Heart right ventricle (tissue), 16 donors: ENCODE measurements at places on chromosomes 4 and X. TPM values are rescaled to one million over a fixed set of nuclear protein-coding genes. Genes with fewer than 3 reads are reported as not detected.
A peak's percentile ranks its signal among the peaks of the same experiment; 100 is the strongest.

Gene TMEM31
- total RNA-seq = not detected

Gene NLGN3
- total RNA-seq = 0.59 TPM

Gene TMPRSS11E
- total RNA-seq = not detected

Gene SUPT20HL1
- total RNA-seq = not detected

Gene SEL1L3
- 3.4 TPM for total RNA-seq

Gene GAGE12J
- not detected for total RNA-seq

Gene SLC34A2
- not detected for total RNA-seq

Gene SSX3
- total RNA-seq = not detected

Gene DDX53
- not detected for total RNA-seq

Gene ZCCHC18
- 1.7 TPM for total RNA-seq

DNA sequence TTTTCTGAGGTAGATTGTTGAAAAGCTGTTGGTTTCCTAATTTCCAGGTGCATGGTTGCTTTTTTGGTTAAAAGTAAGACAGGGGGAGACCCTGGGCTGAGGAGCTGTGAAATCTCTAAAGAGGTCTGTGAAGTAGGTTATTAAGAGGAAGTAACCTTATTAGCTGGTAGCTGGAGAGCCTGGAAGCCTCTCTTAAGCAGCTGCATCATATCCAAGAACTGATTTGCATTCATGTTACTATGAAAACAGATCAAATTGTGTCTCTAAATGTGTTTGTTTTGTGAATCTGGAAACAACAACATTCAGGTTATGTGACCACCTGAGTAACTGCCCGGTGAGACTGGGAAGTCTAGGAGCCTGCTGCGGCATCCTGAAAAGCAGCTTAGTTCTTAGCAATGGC lies 54.1 kb downstream of the ARHGAP10 start:
- DNase-seq = no peak

DNA sequence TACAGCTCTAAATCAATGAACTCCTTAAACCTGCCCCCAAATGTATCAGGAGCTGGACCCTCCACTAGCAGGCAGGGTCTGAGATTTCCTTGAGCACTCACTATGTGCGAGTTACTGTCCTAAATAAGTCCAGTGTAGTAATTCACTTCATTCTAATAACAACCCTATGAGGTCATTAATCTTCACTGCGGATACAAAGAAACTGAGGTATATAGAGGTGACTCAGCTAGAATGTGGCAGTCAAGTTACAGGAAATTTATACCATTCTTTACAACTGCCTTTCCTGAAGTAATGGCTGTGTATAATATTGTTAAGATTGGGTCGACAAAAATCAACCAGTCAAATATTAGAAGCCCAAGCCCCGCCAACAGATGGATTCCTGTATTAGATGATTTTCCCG lies 473.9 kb upstream of the FTHL17 start:
- DNase-seq = no peak

- DNase-seq = no peak
Observed at GRCh38 chr4:43163101-43163792, 270.7 kb downstream of the GRXCR1 start.

DNA sequence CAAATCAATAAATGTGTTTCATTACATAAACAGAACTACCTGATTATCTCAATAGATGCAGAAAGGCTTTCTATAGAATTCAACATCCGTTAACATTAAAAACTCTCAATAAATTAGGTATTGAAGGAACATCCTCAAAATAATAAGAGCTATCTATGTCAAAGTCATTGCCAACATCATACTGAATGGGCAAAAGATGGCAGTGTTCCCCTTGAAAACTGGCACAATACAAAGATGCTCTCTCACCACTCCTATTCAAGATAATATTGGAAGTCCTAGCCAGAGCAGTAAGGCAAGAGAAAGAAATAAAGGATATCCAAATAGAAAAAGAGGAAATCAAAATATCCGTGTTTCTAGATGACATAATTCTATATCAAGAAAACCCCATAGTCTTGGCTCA lies 466.4 kb downstream of the MAGEE1 start:
- DNase-seq = no peak

GRCh38 chrX:107542500-107542899 lies 85.8 kb upstream of the PRPS1 start:
- no peak for DNase-seq

DNA sequence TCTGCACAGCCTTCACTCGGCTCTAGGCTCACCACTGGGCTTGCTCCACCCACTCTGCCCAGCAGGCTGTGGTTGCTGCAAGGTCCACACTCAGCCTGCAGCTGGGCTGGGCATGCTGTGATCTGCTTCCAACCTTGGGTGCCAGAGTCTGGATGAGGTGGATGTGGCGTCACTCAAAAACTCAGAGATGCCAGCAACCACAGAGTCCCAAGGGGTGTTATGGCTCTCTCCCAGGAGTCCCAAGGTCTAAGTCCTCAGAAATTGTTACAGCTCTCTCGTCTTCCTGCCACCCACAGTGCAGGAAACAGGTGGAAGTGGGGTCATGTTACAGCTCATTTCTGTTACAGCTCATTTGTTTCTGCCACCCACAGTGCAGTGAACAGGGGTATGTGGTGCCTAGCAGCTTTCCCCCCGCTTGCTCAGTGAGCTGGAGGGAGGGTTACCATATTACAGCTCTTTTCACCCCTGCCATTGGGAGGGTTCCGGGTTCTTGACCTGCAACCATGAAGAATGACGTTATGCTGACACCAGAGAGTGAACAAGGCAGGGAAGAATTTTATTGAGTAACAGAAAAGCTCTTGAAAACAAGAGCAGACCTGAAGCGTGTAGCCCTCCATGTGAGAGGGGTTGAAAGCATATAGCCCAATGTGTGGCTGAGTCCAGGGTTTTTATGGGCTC lies 893.9 kb downstream of the PCDH7 start:
- DNase-seq = no peak

- no peak for DNase-seq
Observed at GRCh38 chr4:4675641-4676040, 133.8 kb upstream of the STX18 start.

- DNase-seq = no peak
Observed at GRCh38 chr4:94348666-94349065, 6.0 kb upstream of the HPGDS start.

DNA sequence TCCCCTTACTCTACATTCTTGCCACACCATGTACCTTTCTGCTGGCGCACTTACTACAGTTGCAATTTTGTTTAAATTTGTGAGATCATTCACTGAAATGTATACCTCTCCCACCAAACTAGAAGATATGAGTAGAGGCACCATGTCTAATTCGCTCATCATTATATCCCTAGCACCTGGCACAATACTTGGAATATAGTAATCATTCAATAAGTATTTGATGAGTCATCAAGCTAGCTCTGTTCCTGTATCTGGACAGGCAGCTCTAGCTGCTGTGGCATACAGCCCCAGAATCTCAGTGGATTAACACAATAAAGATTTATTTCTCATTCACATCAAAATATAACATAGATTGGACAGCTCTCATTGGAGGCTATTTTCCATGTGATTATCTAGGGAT lies 245.9 kb downstream of the IDS start:
- DNase-seq = no peak

DNA sequence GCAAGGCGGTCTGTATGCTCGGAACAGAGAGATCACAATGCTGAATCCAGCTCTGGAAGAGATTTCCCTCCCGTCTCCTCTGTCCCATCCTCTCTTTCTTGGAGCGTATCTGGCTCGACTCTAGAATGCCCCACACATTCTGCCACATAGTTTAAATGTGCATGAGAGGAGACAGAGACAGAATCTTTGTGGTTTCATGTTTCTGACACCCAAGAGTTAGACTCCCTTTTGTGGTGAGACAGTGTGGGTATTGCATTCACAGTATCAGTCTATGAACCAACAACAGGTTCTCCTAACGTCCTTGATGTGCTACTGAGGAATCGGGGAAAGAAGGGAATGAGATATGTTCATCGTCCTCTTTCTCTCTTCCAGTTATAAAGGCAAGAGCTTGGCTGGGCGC lies 25.3 kb downstream of the FAM47E start:
- DNase-seq = no peak

- no peak for DNase-seq
Observed at GRCh38 chr4:120520761-120521160, 401.8 kb downstream of the PRDM5 start.

GRCh38 chr4:79178760-79179159 lies 147.1 kb downstream of the NAA11 start:
- peak; percentile 60 for DNase-seq

DNA sequence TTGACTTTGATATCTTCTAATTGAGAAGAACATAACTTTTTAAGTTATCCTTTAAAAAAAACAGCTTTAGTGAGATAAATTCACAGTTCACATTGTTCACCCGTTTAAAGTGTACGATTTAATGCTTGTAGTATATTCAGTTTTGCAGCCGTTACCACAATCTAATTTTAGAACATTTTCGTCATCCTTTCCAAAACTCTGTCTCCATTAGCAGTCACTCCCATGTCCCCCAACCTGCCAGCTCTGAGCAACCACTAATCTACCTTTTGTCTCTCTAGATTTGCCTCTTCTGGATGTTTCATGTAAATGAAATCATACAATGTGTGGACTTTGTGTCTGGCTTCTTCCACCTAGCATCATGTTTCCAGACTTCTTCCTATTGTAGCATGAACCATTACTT lies 38.6 kb downstream of the CLCN4 start:
- DNase-seq = no peak
